ENCODE measurements at places on chromosomes 13 and 19. TPM values are rescaled to one million over a fixed set of nuclear protein-coding genes. Genes with fewer than 3 reads are reported as not detected.

DNA sequence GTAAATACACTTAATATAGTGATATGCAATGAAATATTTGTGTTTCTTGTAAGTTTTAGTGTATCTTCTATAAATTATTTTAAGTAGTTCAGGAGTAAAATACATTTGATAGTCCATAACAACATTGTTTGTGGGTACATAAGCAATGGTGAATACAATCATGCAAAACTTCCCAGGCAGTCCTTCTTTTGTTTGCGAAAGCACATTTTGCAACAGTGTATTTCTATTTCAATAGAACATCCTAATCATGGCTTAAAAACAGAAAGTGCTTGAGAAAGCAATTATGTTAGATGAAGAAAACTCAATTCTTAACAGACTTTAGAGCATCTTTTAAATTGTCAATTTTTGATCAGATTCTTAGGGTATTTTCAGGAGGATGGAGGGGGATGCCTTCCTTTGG, 155.6 kb downstream of the POSTN start:
- DNase-seq = no peak

Gene GRIN3B
- total RNA-seq = 0.59 TPM

DNA sequence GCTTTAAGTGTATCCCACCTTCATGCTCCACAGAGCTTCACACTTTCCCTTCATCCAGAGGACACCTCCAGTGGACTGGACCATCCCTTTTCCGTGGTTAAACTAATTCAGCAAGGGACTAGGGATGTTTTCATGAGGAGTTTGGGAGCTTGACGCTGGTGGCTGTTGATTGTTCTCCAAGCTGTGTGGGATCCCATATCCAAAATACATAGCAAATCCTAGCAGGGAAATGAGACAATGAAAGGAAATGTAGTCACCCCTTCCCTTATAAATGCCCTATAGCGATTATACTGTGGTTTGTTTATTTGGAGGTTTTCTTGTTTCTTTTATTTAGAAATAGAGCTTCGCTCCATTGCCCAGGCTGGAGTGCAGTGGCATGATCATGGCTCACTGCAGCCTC, 31.6 kb upstream of the DPRX start:
- DNase-seq = peak; percentile 55

- no peak for DNase-seq
Observed at GRCh38 chr13:26855921-26856320, 95.3 kb upstream of the GPR12 start.
